ENCODE measurements at places on chromosomes 2 and 18.

- no peak for DNase-seq
Observed at GRCh38 chr2:240906141-240906910, at the start of gene CROCC2. CROCC2 (plus strand) TSS chr2:240906336; CDS start chr2:240906514, 178 bp downstream.

DNA sequence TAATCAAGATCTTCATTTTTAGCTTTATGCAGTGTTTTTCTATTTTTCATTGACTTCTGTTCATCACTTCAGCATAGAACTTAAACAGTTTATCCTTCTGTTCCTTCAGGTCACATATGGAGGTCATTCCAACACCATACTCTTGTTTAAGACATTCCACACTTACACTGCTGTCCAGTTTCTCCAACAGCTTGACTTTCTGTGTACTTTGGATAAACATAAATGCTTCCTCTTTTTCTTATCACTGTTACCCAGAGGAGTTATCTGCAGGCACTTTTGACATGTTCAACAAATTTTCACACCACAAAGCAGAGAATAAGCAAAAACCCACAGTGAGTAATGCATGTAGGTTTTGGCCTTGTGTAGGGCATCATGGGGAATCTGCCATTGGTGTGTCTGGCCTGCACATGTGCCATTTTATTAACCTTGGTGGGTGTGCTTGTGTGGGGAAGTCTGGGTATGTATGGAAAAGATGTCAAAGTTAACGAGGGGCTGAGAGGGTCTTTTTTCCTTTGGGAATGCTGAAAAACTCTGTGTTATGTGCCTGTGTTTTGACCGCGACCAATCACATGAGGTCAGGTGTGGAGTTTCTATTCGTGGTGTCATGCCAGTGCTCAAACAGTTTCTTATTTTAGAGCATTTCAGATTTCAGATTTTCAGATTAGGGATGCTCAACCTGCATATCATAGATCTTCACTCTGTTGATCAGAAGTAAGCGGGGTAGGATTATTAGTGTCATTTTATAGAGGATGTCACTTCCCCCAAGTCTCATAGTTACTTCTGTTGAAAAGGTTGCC lies 53.9 kb upstream of the ACVR1 start:
- no peak for DNase-seq

DNA sequence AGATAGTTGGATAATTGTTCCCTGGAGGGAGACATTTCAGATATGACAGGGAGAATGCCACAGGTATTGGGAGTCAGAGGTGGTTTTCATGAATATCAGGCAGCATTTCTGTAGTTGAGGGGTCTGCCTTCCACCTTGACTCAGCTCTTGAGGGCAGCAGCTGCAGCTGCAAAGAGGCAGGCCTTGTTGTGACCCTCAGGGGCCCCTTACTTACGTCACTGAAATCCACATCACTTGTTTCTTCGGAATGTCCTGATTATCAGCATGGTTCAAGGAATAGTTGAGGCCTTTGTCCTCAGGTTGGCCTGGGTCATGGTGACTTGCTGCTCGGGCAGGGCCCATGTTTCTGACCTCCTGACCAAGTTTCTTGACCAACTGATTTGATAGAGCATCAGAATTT lies 46.9 kb downstream of the TMEM17 start:
- DNase-seq: no peak

DNA sequence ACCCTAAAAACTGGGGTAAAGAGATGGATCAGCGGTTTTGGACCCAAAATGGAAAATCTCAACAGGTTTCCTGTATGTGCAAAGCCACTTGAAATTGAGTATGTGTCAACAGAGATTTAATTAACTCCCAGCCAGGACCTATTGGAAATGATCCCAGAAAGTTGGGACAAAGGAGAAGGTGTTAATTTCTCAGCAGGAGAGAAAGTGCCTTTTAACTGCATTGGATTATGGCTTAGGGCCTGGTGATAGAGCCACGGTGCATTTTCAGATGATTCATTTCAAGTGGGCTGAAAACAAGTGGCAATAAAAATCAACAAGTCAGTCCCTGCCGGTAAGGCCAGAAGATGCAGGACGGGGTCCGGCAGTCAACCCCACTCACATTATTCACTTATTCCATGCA lies 80.2 kb upstream of the BCL11A start:
- no peak for DNase-seq
